Nucleus accumbens (tissue), 56 donors: ENCODE measurements at places on chromosomes 12 and 14.

DNA sequence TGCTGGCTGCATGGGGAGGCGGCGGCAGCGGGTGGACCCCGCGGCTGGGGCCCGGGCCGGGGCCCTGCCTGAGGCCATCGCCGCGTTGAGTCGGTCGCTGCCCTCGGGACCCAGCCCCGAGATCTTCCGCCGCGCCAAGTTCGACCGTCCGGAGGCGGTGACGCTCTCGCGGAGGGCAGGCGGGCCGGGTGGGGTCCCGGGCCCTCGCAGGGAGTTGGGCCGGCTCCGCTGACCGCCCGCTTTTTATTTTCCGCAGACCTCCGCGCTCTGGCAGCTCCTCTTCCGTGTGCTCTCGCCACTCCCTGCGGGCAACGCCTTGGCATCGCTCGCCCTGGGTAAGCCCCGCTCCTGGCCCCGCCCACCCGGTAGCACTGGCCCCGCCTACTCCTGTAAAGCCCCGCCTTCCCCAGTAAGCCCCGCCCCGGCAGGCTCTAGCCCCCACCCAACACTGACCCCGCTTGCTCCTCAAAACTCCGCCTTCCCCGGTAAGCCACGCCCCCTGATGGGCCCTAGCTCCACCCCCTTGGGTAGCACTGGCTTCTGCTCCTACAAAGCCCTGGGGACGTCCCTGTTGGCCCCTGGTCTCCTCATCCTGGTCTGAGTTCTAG, 424 bp downstream of the TEDC1 start:
- peak; percentile 62 for DNase-seq

GRCh38 chr14:95190857-95191256, 33.5 kb upstream of the DICER1 start:
- no peak for DNase-seq

DNA sequence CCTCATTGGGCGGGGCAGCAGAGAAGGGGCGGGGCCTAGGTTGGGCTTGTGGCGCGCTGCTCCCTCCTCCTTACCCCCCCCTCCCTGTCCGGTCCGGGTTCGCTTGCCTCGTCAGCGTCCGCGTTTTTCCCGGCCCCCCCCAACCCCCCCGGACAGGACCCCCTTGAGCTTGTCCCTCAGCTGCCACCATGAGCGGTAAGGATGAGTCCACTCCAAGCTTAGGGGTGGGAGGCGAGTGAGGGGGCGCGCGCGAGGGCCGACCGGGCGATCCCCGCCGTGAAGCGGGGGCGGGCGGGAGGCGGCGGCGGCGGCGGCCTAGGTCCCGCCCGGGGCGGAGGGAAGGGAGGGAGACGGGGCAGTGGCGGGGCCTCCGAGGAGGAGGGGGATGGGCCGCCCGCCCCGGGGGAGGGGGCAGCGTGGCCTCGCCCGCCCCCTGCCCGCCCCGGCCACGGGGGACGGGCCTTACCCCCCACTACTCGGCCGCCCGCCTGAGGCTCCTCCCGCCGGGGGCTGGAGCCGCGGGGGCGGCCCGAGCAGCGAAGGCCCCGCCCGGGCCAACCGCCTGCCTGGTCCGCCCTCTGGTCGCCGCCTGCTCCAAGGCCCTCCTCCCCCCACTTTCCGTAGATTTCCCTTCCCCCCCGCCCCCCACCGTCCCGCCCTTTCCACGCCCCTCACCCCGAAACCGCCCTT, at the start of gene SP1:
TSS of gene SP1 (plus strand) at position 73 of the 690 bp plus-strand sequence. CDS start at position 189, 116 bp downstream.
- peak; percentile 85 for DNase-seq

DNA sequence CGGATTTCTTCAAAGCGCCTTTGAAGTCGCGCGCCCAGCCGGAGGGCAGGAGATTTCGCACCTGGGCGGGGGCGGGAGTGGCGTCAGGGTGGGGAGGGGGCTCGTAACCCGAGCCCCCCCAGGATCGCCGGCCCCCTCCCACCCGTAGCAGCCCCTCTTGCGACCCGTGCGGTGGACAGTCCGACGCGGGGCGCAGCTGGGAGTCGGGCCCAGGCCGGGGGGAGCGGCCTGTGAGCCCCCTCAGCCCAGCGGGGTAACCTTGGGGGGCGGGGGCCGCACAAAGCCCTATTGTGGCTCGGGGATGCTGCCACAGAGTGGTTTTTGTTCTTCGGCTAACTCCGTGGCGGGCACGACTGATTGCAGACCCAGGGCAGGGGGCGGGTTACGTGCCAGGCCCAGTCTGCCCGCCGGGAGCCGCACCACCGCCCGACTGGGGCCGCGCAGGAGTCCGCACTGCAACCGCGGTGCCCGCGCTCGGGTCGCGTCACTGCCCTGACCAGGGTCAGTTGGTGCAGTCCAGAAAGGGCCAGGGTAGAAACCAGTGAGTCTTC, 4.2 kb upstream of the AAAS start:
- DNase-seq: peak; percentile 89

DNA sequence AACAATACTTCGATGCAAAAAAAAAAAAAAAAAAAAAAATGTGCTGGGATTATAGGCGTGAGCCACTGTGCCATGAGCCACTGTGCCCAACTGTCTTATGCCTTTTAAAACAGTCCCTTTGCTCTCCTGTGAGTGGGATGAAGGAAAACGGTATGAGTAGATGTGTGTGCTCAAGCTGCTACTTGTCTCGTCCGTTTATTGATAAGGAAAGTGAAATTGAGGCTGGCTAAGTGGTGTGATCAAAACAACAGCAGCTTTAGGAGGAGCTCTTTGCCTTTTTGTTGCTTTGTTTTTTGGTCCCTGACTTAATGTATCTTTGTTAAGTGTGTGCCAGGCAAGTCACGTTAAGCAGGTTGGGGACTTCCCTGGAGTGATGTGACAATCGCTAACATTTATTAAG, 275.9 kb downstream of the TMEM132C start:
- DNase-seq: no peak

DNA sequence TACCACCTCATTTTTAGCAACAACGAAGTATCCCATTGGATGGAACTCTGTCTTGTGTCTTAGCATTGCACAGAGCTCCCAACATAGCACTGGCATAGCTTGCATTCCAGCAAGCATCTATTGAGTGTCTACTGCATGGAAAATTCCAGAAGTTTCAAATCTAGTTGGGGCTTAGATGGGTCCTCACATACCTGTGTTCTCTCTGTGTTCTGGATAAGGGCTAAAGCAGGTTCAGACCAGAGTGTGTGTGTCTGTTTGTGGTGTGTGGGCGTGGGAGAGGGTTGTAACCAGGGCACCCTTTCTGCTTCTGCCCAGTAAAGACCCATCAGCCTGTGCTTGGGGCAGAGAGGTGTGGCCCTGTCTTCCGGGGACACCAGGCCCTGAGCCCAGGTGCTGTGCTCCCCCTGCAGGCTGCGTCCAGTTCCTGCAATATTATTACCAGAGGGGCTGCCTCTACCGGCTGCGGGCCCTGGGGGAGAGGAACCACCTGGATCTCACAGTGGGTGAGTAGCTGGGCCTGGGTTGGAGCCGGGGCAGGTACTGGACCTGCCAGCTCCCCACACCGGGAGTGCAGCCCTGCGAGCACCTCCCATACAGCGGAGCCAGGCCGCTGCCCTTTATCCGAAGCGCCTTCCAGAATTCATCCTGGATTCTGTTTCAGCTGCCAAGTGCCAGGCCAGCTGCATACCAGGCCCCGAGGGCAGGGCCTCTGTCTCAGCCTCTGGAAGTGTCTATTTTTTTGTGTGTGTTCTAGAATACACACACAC, 20.3 kb downstream of the RHOF start:
- peak; percentile 17 for DNase-seq

DNA sequence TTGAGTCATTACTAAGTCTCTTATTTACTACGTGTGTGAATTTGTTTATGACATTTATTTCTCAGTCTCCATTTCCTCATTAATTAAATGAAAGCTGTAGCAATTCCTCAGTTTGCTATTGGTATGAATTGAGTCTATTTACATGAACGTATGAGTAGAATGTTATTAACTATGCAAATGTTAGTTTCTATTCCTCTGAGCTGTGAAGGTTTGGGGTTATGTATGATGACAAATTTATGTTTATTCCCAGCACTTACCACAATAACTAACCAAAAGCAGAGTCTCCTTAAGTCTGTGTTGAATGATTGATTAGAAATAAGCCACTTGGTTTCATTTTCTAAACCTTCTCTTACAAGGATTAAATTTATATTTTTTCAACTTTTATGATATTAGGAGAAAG, 1340.9 kb downstream of the FSCB start:
- DNase-seq: no peak

- no peak for DNase-seq
Measured at GRCh38 chr12:130860311-130860710, 11.6 kb upstream of the RAN start.

DNA sequence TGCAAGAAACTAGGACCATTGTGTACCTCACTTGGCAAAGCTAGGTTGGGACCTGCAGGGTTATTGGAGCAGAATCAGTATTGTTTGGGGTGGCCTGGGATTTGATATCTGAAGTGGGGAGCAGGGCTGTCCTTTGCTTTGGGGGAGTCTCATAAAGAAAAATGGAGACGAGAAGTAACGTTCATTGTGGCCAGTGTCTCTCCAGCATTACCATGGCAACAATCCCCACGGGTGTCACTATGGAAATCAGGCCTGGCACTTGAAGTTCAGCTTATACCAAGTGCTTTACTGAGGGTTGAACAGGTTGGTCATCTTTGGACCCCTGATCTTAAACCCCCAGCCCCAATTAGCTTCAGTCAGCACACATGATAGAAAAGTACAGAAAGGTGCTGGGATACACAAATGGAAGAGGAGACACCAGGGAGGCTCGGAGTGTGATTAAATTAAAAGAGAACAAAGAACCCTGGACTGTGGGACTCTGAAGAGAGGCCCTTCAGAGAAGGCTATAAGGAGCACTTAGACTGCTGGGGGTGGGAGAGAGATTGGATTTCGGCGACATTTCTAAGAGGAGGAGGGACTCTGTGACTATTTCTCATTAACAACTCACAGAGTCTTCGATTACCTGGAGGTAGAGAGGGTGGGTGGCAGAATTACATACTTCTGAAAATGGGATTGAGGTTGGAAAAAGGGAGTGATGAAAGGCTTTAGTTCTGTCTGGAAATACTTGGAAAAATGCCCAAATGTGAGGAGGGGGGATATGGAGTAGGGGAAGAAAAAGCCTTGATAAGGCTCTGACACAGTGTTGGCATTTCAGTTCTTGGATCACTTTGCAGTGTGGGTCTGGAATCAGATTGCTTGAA, 3.7 kb downstream of the KIF5A start:
- no peak for DNase-seq

DNA sequence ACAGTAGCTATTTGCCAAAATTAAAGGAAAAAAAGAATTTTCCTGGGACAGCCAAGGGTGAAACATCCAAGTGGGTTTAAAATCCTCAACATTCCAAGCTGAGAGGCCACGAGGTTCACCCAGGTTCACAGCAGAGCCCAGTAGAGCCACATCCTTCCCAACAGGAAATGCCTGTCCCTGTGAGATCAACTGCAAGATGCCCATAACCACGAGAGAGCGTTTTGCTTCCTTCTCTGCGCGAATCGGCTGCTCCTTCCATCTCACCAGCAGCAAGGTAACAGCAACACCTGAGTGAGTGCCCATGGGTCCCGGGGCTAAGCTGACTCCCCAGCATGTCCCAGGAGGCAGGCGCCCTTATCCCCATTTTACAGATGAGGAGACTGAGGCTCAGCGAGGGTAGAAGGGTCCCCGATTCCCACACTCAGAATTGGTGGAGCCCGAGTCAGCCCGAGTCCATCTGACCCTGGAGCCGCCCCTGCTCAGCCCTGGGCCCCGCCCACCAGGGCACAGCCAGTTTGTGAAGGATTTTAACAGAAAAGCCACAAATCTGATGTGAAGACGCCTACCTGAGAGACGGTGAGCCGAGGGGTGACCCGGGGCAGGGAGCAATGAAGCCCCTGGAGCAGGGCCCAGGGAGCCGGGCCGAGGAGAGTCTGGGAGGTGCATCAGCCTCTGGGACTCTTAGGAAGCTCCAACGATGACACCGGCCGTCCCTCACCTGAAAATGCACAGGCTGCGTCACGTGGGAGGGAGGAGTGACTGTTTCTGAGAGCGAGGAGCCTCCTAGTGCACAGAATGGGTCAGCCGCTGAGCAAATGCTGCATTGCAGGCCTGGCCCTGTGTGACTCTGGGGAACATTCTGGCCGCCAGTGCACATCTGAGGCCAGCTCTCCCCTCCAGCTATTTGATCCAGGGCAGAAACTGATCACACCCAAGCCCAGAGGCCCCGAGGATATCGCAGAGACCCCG, 236.9 kb upstream of the SFSWAP start:
- no peak for DNase-seq

GRCh38 chr12:52433501-52434080, 580 bp downstream of the KRT75 start:
- DNase-seq: no peak

- no peak for DNase-seq
Measured at GRCh38 chr12:2647186-2647585, 147.6 kb upstream of the FKBP4 start.

- DNase-seq: no peak
Measured at GRCh38 chr12:127282786-127283565, 984.0 kb upstream of the TMEM132C start.

DNA sequence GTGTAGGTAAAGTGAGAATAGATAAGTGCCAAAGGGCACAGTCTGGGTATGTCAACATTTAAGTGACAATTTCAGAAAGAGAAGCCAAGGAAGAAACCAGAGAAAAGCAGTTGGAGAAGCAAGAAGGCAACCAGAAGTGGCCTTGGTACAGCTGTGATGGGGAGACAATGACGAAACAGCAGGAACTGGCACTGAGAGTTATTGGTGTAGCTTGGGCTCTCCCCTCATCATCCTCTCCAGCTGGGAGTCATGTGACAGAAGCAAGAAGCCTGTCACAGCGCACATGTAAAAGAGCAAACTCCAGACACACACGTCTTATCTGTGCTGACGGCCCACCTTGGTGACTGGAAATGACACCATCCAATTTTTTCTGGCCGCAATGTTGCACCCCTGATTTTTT, 203.3 kb upstream of the NUDT4 start:
- no peak for DNase-seq

- DNase-seq: no peak
Measured at GRCh38 chr14:78673845-78674244, 503.7 kb downstream of the NRXN3 start.

GRCh38 chr14:24875991-24876878, 173.7 kb downstream of the STXBP6 start:
- no peak for DNase-seq

DNA sequence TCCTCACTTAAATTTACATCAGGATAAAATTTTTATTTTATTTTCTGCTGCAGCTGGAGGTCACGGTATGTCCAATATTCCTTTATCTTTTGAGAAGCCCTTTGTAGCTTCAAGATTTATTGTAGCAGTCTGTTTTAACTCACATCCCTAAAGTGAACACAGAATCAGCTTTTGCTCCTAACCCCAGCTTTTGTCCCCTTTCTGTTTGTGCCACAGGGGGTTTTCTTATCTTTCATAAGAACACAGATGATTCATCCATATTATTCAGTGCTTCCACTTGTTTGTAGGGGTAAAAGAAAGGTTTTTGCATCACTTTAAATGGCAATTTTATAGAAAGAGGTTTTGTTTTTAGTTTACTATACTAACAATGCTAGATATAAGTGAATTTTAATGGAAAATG, 21.8 kb upstream of the PIK3C2G start:
- DNase-seq: no peak

DNA sequence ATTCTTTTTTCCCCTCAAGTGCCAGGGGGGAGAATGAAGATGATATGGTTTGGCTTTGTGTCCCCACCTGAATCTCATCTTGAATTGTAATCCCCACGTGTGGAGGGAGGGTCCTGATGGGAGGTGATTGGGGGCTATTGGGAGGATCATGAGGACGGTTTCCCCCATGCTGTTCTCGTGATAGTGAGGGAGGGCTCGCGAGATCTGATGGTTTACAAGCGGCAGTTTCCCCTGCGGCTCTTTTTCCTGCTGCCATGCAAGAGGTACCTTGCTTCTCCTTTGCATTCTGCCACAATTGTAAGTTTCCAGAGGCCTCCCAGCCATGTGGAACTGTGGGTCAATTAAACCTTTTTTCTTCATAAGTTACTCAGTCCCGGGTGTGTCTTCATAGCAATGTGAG, 173.7 kb downstream of the CAND1 start:
- DNase-seq: no peak
